Esophagus squamous epithelium (tissue), 5 donors: ENCODE measurements at places on chromosomes 1 and 21.

GRCh38 chr1:224922404-224923164 is 6.9 kb upstream of the DNAH14 start:
- no peak for DNase-seq

DNA sequence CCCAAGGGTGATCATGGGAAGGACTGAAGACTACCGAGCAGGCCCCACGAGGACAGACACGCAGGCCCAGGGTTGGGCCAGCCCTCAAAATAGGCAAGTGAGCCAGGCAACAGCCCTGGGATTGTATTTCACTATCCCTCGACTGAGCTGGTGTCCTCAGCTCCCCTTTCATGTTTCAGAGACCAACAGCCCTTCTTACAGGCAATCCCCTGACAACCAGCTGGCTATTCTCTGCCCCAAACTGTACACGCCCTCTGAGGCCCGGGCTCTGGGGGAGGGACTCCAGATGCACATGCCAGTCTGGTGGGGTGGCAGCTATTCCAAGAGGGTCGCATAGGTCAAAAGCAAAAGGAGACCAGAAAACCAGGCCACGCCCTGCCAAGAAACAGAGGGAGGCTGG is 243.0 kb downstream of the TOMM20 start:
- no peak for DNase-seq

GRCh38 chr1:208534599-208534897 is 290.4 kb upstream of the PLXNA2 start:
- DNase-seq: no peak

DNA sequence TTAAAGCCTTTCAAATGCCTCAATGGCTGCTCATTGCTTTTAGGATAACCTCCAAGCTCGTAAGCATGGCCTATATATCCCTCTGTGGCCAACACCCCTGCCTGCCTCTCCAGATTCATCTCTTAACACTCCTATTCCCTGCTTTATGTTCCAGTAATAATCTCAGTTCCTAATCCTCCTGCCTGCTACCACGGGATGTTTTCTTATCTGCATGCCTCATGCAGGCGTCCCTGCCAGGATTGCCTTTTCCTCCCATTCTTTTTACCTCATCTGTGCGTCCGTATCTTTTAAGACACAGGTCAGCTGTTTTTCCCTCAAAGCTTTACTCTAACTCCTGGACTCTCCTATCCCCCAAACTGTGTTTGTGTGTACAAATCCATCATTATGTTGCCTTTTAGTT is 36.1 kb downstream of the ZBTB40 start:
- DNase-seq: no peak

DNA sequence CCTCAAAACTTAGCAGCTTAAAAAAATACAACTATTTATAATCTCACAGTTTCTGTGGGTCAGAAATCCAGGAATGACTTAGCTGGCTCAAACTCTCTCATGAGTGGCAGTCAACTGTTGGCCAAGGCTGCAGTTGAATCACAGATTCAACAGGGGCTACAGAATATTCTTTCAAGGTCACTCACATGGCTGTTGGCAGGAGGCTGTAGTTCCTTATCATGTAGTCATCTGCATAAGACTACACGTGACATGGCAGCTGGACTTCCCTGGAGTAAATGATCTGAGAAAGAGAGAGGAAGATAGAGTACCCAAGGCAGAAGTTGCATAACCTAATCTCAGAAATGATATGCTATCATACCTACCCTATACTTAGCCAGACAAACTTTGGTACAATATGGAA is 75.2 kb upstream of the TSPAN2 start:
- DNase-seq: no peak

GRCh38 chr1:230029244-230029941 is 37.6 kb upstream of the GALNT2 start:
- no peak for DNase-seq

GRCh38 chr1:203913073-203913521 is 51.7 kb downstream of the SNRPE start:
- DNase-seq: no peak

DNA sequence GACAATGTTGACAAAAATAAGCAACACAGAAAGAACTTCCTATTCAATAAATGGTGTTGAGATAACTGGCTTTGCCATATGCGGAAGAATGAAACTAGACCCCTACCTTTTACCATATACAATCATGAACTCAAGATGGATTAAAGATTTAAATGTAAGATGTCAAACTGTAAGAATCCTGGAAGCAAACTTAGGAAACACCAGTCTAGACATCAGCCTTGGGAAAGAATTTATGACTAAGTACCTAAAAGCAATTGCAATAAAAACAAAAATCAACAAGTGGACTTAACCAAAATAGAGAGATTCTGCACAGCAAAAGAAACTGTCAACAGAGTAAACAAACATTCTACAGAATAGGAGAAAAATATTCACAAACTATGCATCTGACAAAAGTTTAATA is 16.1 kb upstream of the CLDN8 start:
- DNase-seq: no peak

DNA sequence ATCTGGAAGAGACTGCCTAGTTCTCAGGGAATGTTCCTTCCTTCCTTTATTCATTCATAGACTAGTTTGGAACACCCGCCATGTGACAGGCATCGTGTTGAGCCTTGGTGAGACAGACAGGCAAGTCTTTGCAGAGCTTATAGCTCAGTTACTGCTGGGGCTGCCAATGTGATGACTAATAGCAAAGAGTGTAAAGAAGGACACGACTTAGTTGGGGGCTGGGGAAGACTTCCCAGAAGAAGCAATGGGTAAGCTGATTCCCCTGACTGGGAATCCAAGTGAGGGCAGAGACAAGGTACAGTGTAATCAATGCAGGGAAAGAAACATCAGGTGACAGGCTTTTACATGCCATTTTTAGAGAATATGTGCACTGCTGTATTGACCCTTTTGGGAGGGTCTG is 51.2 kb downstream of the TENT5C start:
- DNase-seq: no peak

DNA sequence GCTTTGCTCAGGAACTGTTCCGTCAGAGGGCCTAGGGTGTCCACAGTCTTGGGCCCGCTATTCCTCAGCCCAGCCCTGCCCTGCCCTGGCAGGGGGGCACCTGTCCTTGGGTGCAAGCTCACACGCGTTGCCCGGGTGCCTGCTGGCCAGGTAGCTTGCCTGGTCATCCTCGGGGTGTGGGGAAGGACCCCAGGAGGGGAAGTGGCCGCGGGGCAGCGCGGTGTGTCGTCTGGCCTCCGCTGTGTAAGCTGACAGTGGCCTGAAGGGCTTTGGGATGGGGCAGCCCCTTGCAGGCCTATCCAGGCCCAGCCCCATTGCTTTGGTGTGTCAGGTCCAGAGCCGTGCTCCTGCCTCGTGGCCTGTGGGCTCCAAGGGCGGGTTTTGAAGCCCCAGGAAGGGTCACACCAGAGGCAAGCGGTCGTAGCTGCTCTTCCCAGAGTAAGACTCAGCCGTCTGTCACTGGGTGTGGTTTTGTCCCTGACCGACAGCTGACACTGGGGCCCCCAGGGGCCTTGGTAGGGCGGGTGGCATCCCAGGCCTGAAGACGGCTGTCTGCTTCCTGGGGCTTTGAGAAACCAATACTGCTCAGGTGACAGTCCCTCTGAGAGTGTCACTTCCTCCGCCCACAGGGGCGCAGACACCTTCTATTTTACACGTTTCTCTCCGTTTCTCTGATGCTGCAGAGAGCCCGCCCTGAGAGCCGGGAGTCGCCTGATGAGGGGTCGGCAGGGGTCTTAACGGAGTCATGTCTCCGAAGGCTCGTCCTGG is 72.1 kb downstream of the SKI start:
- DNase-seq: no peak

GRCh38 chr1:78223417-78224215 is 177.8 kb downstream of the GIPC2 start:
- no peak for DNase-seq

DNA sequence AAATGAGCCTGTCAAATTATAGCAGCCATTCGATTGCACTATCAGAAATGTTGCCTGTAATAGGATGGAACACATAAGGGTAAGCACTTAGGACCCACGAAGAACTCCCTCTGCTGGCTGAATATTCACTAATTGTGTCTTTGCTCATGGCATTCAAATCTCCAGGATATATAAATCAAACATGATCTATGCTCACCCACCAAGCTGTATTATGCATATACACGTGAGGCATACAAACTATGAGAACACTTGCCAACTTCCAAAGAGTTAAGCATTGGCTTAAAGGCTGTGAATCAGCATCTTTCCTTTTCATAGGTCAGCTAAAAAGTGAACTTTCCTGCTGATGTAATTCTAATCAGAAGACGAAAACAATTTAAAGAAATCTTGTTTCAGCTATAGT is 34.5 kb downstream of the TMPRSS15 start:
- DNase-seq: no peak

- DNase-seq: no peak
Measured at GRCh38 chr1:46643368-46643775, 24.8 kb downstream of the ATPAF1 start.

DNA sequence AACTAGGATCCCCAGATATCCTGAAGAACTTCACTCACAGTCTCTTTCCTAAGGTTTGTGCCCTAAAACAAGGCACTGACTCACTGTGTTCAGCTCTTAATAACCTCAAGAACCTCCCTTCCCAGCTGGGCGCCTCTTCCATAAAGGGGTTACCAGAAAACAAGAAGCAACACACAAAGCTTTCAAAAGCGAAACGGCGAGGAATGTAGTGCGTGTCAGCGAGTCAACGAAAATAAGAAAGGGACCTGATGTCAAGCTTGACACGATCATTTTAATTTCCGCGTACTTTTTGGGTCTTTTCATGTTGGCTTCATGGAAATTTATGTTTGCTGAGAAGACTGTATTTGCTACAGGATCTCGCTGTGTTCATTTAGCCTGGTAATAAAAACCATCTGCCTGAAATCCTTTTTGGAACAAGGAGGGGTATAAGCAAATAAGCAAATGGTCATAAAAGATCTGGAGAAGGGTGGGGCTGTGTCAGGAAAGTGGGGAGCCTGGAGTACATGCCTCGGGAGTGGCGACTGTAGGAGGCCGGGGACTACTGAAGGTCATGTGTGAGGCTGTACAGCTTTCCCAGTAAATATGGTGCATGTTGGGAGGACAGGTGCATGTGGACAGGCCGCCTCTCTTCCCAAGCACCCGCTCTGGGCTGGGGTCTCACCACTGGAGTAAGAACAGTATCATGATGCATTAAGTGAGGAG is 11.4 kb upstream of the CLDN14 start:
- no peak for DNase-seq

DNA sequence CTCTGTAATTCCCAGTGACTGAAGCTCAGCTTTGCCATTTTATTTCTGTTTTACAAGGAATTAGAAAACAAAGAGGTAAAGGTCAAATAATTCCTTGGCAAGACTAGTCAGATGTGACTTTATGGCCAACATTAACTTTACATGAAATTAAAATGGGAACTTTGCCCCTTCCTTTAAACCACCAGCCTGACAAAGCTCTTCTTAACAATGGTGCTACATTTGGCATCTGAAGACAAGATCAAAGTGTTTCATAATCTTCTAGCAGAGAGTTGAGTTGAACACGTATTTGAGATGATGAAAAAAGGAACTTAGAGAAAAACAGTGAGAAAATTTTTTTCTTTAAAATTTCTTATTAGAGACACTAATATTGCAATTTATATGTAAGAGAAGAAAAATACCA is 193.8 kb downstream of the AK5 start:
- DNase-seq: no peak

DNA sequence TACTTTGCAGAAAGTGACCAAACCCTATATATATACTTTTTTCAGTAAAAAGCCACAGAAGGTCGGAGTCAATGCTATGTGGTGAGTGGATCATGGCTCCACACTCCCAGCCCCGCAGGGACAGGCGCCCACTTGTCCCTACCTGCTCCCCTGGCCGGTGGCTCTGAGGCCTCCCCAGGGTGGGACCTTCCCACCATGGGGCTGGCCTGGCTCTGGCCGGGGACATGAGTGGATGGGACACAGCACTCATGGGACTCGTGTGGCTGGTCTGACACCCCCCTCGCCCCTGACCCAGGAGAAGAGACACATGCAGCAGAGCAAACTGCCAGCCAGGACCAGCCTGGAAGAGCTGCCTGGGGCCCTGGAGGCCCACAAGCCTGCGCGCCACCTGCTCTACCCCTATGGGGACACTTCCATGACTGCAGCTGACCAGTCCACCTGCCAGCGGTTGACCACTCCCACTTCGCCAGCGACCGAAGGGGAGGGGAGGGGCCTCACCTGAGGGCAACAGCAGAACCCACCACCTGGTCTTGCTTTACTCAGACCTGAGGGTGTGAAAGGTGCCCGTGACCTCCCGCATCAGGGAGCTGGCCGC is 2.2 kb downstream of the SPATC1L start:
- DNase-seq: no peak
